ENCODE measurements at places on chromosomes 3 and 15. TPM values are rescaled to one million over a fixed set of nuclear protein-coding genes. Genes with fewer than 3 reads are reported as not detected.

IMPG2 gene
- 0.26 TPM for total RNA-seq

MINAR1 gene
- total RNA-seq = 0.51 TPM

NDN gene
- 20.3 TPM for total RNA-seq

TMEM42 gene
- total RNA-seq = 9.6 TPM

HEMK1 gene
- 4.8 TPM for total RNA-seq

Data from dermis microvascular lymphatic vessel endothelial cell (primary cell).